CD4-positive, alpha-beta T cell treated with Interleukin-17A for 4 hours (primary cell): ENCODE measurements at places on chromosomes 2 and 18.
A peak's percentile ranks its signal among the peaks of the same experiment; 100 is the strongest.

DNA sequence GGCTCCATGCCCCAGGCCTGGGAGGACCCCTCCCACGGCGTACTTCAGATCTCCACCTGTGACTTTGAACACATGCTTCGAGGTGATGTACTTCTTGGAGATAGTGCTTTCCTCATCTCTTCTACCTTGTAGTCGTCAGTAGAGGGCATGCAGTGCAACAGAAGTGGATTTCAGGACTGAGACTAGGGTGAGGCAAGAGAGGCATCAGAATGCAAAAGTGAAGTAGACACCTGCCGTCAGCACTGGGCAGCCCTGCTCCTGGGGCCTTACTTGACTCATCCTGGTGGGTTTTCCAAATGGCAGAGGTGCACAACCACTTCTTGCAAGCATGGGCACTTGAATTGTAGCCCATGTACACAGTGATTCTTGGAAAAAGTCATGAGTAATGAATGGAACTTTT, 258.8 kb downstream of the NEDD4L start:
- no peak for DNase-seq

GRCh38 chr18:39232490-39232889, 1666.9 kb upstream of the CELF4 start:
- DNase-seq, result no peak

DNA sequence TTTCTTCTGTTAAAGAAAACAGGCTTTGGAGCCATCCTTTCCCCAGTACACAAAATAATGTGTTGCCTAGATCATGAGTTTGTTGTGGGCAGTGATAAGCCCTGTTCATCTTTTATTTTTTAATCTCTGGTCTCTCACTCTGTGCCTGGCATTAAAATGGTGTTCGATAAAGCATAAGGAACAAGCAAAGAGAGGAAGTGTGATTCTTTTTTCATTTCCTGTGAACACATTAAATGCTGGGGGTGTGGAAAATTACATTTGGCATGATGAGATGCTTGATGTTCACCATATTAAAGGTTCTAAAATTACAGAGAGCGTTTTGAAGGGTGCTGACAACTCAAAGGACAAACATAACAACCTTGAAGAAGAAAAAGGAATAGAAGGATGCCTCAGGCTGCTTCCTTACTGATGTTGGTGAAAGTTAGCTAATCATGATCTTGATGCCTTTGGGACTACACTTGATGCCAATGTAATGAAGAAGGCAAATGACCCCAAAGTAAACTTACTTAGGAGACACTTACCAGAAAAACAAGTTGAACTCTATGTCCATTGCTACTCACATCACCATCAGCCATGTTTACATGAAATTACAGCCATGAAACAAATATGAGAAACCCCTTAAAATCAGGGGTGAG, 33.0 kb downstream of the TMEFF2 start:
- DNase-seq, result no peak

DNA sequence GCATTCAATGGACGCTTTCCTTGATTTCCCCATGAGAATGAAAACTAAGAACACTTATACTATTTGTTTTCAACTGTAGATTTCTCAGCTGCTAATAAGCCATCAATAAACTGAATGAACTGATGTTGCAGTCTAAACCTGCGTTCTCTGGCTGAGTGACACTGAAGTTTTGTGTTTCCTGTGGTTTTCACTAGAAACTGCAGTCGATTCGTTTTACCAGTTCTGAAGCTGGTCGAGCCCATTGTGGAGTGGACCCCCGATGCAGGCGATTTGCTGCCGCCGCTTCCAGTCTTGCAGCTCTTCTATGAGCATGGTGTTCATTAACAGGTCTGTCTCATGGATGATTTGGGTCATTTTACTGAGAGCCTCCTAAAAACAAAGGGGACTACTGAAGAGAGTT, 50.6 kb upstream of the STAT1 start:
- peak; percentile 44 for DNase-seq

- DNase-seq, result no peak
Observed at GRCh38 chr2:239574434-239575156, 173.8 kb upstream of the HDAC4 start.

GRCh38 chr18:63267975-63268721, 51.4 kb downstream of the BCL2 start:
- DNase-seq, result no peak

- DNase-seq, result no peak
Observed at GRCh38 chr2:168210216-168210894, 37.0 kb downstream of the STK39 start.

GRCh38 chr2:18356676-18357075, 203.8 kb downstream of the RDH14 start:
- DNase-seq, result no peak

- DNase-seq, result no peak
Observed at GRCh38 chr2:164882276-164882675, 40.7 kb upstream of the COBLL1 start.

DNA sequence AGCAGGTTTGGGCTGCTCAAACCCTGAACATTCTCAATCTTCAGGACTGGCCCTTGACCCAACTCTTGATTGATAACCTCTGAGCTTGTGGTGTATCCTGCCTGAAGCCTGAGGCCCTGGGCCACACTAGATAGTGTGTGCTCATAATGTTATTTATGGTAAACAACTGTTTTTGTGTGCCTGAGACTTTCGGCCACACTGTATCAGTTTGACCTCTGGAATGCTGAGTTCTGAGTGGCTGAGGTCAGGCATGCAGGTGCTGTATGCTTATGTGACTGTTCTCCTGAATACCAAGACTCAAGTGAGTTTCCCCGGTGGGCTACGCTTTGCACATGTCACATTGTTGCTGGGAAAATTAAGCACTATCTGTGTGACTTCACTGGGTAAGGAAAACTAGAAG, 82.2 kb upstream of the RMP24 start:
- DNase-seq, result no peak

- no peak for DNase-seq
Observed at GRCh38 chr2:12340164-12340563, 376.6 kb upstream of the TRIB2 start.

GRCh38 chr2:137925599-137925998, 38.7 kb upstream of the HNMT start:
- no peak for DNase-seq

- no peak for DNase-seq
Observed at GRCh38 chr2:231113489-231113888, 11.4 kb downstream of the HTR2B start.

GRCh38 chr2:12652723-12653122, 64.0 kb upstream of the TRIB2 start:
- DNase-seq, result no peak

GRCh38 chr2:148459377-148459778, 185.2 kb upstream of the EPC2 start:
- no peak for DNase-seq

DNA sequence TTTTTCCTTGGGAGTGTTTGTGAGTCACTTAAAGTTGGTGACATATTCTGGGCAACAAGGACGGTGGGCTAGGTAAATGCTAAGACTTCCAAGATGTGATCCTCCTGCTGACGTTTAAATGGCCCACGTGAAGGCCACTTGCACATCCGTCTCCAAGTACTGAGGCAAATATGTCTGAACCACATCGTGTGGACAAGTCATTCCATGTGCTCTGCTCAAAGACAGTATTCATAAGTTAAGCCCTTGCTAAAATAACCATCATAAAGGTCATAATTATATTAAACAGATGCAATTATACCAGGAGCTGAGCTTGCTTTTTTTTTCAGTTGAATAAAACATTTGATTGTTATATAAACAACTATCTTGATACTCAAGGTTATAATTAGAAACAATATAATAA, 44.8 kb downstream of the SPP2 start:
- no peak for DNase-seq

DNA sequence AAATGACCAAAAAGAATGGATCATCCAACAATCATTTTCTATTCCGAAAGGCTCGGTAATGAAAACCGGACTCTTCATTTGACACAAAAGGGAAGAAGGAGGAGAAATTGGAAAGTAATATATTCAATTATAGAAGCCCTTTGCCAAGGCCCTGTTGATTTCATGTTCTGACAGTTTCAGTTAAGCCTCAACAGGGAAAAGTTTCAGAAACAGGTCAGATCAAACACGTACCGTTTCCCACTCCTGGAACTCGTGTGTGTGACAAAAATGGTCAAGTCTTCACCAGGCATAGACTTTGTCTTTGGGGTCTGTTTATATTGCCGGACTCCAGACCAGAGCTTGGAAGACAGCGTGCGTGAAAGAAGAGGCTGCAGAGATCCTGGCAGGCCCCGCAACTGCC, 101.3 kb upstream of the BCL2L11 start:
- no peak for DNase-seq

- DNase-seq, result no peak
Observed at GRCh38 chr2:23762141-23762540, 164.8 kb downstream of the ATAD2B start.

GRCh38 chr2:57567245-57567644, 479.4 kb upstream of the VRK2 start:
- DNase-seq, result no peak

- DNase-seq, result peak; percentile 71
Observed at GRCh38 chr2:101717071-101717845, 19.8 kb downstream of the MAP4K4 start.

GRCh38 chr2:207142461-207142860, 23.3 kb downstream of the KLF7 start:
- DNase-seq, result peak; percentile 28

DNA sequence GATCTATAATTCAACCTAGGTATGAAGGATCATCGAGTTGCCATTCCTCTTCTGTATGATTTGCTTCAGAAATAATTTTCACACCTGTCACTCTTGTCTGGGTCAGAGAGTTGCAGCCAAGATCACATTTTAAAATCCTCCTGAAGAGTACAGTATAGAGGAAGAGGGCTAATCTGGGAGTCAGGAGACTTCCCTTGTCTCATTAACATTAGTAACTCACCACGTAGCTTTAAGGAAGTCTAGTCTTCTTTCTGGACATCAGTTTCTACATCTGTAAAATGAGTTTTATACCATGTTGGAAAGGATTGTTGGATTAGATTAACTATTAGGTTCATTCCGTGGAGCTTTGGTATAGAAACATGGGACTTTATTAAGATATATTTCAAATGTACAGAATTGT, 109.4 kb downstream of the TDRD15 start:
- no peak for DNase-seq

- DNase-seq, result no peak
Observed at GRCh38 chr18:79227621-79228020, 158.4 kb downstream of the ATP9B start.
